Activated naive CD4-positive, alpha-beta T cell treated with anti-CD3 and anti-CD28 coated beads for 36 hours (primary cell): ENCODE measurements at places on chromosomes 3 and 15. TPM values are rescaled to one million over a fixed set of nuclear protein-coding genes. Genes with fewer than 3 reads are reported as not detected.

- DNase-seq = no peak
- no peak overlapping the region for H3K4me3 ChIP-seq
- H3K27me3 ChIP-seq = peaks cover 9% of the 10 kb centered on the region
- H3K27ac ChIP-seq = no peak overlapping the region
- H3K4me1 ChIP-seq = no peaks in the 10 kb centered on the region
These were observed 293.6 kb downstream of the FGF12 start for GRCh38 chr3:192433704-192434103.

Gene SCN11A
- 0.05 TPM for total RNA-seq

DNA sequence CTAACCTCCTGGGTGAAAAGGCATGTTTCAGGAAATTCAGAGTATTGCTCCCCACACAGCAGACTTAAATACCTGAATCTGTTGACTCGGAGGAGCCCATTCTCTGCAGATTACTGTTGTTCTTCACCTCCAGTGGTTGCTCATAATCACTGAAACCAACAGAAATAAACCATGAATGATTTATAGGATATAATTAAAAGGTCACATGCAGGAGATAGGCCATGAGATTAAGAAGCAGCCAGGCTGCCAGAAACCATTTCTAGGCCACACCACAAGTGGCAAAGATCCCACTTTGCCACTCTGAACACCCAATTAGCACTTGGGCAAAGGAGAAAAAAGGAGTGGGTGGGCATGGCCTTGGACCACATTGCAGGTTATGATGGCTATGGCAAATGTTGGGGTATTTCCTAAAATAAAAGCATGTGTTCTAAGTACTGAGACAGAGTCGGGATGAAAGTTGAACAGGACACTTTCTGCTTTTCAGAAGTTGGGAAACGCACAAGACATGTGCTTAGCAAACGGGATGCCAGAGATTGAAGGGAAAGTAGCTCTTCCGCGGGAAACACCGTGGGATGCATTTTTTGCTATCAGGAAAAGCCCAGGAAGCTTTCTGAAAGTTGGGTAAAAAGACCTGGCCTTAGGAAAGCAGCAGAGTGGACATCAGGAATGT is 1.5 kb downstream of the CDC25A start:
- peaks cover 11% of the 10 kb centered on the region for H3K27me3 ChIP-seq
- no peak overlapping the region for H3K27ac ChIP-seq
- peaks cover 17% of the 10 kb centered on the region for H3K4me1 ChIP-seq
- peaks cover 58% of the 10 kb centered on the region for H3K36me3 ChIP-seq
- peak overlapping the region; percentile 81 for H3K4me3 ChIP-seq

DNA sequence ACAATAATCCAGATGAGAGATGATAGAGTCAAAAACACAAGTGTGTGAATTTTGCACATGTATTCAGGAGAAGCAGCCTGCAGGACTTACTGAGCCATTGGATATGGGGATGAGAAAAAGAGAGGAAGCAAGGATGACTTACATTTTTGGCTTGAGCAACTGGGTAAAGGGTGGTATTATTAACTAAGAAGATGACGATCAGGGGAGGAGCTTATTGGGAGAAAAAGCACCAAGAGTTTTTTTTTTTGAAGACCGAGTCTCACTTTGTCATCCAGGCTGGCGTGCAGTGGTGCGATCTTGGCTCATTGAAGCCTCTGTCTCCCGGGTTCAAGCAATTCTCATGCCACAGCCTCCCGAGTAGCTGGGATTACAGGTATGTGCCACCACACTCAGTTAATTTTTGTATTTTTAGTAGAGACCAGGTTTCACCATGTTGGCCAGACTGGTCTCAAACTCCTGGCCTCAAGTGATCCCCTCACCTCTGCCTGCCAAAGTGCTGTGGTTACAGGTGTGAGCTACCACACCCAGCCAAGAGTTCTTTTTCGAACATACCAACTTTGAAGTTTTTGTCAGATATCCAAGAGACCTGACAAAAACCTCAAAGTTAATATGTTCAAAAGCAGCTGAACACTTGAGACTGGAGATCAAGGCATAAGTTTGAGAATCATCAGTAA is 14.8 kb upstream of the SH3BP5 start:
- peaks cover 40% of the 10 kb centered on the region for H3K4me1 ChIP-seq
- peaks cover 4% of the 10 kb centered on the region for H3K36me3 ChIP-seq
- no peaks in the 10 kb centered on the region for H3K27me3 ChIP-seq

Gene ARL14
- not detected for total RNA-seq

GRCh38 chr3:133986311-133986710 is 43.4 kb downstream of the SLCO2A1 start:
- DNase-seq = no peak
- H3K4me3 ChIP-seq = no peak overlapping the region
- no peak overlapping the region for H3K27ac ChIP-seq

DNA sequence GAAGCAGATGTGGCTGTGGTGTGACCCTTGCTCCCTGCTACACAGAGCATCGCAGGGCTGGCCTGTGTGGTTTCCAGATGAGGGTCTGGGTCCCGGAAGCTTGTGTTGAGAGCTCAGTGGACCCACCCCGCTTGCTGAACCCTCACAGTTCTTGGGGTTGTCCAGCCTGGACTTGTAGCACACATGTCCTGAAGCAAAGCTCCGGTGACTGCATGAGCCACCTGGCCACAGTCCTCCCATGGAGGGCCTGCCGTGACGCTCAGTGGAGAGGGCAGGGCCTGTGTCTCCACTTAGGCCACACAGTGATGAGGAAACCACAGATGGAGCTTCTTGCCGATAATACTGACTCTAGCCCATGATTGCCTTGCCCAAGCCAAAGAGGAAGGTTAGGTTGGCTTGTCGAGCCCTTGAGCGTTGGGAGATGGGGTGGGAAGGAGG is 62.6 kb downstream of the RGMA start:
- H3K27ac ChIP-seq = peak overlapping the region; percentile 46
- DNase-seq = no peak
- H3K27me3 ChIP-seq = no peaks in the 10 kb centered on the region
- no peak overlapping the region for H3K4me3 ChIP-seq

- DNase-seq = no peak
- H3K27ac ChIP-seq = no peak overlapping the region
- H3K27me3 ChIP-seq = peaks cover 4% of the 10 kb centered on the region
These were observed 4.6 kb downstream of the THPO start for GRCh38 chr3:184373422-184373821.
